ENCODE measurements at places on chromosomes 2 and 18.

DNA sequence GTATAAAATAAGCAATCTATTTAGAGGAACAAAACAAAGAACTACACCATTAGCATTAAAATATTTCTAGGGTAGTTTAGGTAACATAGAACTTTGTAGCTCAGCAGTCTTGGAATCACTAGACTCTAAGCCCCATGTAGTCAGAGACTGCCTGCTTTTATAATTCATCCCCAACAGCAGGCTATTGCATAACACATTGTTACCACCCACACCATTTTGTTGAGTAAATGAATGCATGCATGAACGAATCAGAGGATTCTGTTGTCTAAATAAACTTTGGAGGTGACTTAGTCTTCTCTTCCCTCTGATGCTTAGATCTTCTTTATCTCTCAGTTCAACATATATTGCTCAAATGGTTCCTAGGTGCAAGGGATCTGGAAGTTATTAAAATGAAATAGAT, 167.6 kb upstream of the TNP1 start:
- no peak for DNase-seq

GRCh38 chr18:48462510-48462909, 53.3 kb upstream of the ZBTB7C start:
- DNase-seq, result peak; percentile 1

DNA sequence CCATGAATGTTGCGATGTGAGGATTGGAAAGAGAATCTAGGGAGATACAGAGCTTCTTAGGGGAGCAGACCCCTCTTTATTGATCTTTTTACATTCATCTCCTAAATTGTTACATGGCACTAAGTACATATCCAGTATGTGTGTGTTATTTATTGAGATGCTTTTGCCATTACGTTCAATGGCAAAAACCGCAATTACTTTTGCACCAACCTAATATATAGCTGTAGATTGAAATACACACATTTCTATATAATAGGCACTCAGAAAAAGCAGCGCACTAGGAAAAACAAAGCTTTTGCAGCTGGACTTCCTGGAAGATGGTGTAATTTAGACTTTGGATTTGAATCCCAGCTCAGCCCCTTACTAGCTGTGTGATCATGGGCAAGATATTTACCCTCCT, 849.4 kb downstream of the SLC4A3 start:
- no peak for DNase-seq

- no peak for DNase-seq
Measured at GRCh38 chr2:54553075-54553474, 96.9 kb downstream of the SPTBN1 start.

DNA sequence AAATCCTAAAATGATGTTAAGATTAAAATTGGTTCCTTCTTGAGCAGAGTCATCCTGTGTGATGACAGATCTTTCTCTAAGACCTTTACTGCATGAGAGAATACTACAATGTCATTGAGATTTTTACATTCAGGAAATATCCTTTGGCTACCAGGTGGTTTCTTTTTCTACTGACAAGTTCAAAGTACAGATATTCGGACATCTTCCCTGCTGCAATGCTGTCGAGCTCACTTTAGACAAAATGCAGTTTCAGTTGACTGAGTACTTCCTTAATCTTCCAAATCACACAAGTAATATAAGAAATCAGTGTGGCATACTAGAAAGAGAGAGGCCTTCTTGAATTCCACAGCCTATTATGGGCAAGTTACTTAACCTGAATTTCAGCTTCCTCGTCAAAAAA, 207.9 kb upstream of the ACVR2A start:
- no peak for DNase-seq

DNA sequence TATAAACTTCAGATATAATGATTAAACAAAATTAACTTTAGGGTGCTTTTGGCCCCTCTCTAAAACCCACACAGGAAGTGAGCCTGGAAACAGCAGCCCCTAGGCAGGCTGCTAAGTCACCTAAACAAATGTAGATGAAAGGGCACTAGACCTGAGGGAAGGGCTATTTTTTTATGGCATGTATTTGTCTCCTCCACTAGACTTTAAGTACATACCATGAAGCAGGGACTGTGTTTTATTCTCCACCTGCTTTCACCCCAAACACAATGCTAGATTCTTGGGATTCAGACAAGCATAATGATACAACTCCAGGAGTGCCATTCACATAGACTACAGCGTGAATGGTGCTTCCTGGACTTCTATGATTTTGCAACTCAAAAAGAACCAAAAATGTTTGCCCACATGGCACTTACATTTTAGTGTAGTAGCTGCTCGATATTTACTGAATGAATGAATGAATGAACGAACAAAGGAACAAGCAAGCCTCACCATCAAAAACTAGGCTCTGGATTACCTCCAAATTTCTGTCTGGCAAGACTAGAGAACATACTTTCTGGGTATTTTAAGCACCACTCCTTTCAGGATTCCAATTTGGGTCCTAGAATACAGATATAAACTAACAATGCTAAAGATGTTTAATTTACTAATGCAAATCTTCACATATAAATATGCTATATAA, 10.1 kb downstream of the ATAD2B start:
- DNase-seq, result no peak

- no peak for DNase-seq
Measured at GRCh38 chr18:11909061-11909455, 941 bp upstream of the MPPE1 start.

DNA sequence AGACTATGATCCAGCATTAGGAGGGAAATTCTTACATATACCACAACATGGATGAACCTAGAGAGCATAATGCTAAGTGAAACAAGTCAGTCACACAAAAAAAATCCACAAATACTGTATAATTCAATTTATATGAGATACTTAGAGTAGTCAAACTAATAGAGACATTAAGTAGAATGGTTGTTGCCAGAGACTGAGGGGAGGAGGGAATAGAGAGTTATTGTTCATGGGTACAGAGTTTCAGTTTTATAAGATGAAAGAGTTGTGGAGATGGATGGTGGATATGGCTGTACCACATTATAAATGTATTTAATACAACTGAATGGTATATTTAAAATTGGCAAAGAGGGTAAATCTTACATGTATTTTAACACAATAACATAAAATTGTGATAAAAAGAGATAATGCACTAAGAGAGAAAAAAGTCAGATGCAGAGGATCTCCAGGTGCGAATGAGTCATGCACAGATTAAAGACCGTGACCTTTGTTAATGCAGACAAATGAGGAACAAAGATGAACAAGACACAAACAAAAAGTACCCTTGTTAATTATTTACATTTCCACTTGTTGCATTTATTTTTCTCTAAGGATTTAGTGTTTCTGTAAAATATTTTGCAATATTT, 541.7 kb upstream of the MEX3C start:
- no peak for DNase-seq

GRCh38 chr2:225468131-225468530, 68.6 kb downstream of the NYAP2 start:
- no peak for DNase-seq

All from H7 (cell line).